ENCODE measurements at places on chromosomes 3 and 15. TPM values are rescaled to one million over a fixed set of nuclear protein-coding genes. Genes with fewer than 3 reads are reported as not detected.

Gene GOLGA8G
- total RNA-seq = not detected

Gene CILP
- 66.8 TPM for total RNA-seq

Gene PPP2R3A
- total RNA-seq = 36.8 TPM

Gene CPLX3
- 0.84 TPM for total RNA-seq

Gene KIF7
- total RNA-seq = 1.3 TPM

Gene SLCO3A1
- 62.8 TPM for total RNA-seq

Gene LDHAL6B
- total RNA-seq = not detected

Gene CLDN1
- total RNA-seq = 510 TPM

Gene LYSMD4
- total RNA-seq = 32.0 TPM

Gene MESP1
- total RNA-seq = 1.2 TPM

Gene TMEM207
- not detected for total RNA-seq

Gene ZPLD1
- not detected for total RNA-seq

Gene IMPG2
- 0.11 TPM for total RNA-seq

Gene ANKRD63
- not detected for total RNA-seq

Gene CD96
- 2.1 TPM for total RNA-seq

Gene CADPS
- total RNA-seq = not detected

Gene CLDN11
- total RNA-seq = 4.0 TPM

Gene ACAA1
- 28.1 TPM for total RNA-seq

Gene COX5A
- 158 TPM for total RNA-seq

Gene SPTSSB
- total RNA-seq = 113 TPM

Gene DPPA4
- not detected for total RNA-seq

Gene ATG7
- total RNA-seq = 38.8 TPM

Gene ITIH3
- total RNA-seq = 0.17 TPM

Gene FEZF2
- not detected for total RNA-seq

Gene GXYLT2
- total RNA-seq = 6.8 TPM

Gene ARIH2
- 41.5 TPM for total RNA-seq

Gene RRP9
- 15.4 TPM for total RNA-seq

Gene FMN1
- total RNA-seq = 21.3 TPM

Gene KNG1
- total RNA-seq = not detected

Gene LTF
- 2.4 TPM for total RNA-seq

Gene KCNH8
- total RNA-seq = 0.59 TPM

Gene PP2D1
- not detected for total RNA-seq

Gene TMCO5A
- total RNA-seq = not detected

Gene SELENOT
- total RNA-seq = 71.8 TPM

Gene MEGF11
- 10.6 TPM for total RNA-seq

Gene CASR
- total RNA-seq = not detected

Gene ITIH1
- not detected for total RNA-seq

Gene SLC24A5
- total RNA-seq = 3.4 TPM

Gene SAMD7
- not detected for total RNA-seq

Gene COX17
- 34.8 TPM for total RNA-seq

Gene GABRB3
- 0.13 TPM for total RNA-seq

Gene PCLAF
- total RNA-seq = not detected

Gene ACSBG1
- 88.2 TPM for total RNA-seq

Gene ADAMTS7
- 2.1 TPM for total RNA-seq

Gene TUSC7
- total RNA-seq = not detected

Gene LYZL4
- total RNA-seq = not detected

Gene HIGD2B
- total RNA-seq = not detected

Gene RTP1
- not detected for total RNA-seq
